ENCODE measurements at places on chromosomes 2 and 18.

DNA sequence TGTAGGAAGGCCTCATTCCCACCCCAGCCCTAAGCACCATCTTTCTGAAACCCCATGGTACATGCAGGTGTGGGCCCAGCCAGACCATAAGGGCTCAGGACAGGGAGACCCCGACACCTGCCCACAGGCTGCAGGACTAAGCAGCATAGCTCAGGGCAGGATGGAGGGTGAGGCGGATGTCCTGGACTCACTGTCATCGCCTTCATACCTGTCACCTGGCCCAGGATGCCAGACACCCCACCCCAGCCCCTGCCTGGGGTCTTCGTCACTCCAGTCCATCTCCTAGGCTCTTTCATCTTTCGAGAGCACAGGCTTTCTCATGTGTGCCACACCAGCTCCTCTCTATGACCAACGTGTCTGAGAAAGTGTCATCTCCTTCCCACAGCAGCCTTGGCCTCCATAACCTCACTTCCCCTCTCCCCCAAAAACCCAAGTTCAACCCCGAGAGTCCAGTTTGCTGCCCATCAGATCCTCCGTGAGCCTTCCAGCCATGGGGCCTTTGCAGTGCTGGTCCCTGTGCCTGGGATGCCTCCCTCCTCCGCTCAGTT is 71.5 kb downstream of the EMX1 start:
- DNase-seq: no peak

DNA sequence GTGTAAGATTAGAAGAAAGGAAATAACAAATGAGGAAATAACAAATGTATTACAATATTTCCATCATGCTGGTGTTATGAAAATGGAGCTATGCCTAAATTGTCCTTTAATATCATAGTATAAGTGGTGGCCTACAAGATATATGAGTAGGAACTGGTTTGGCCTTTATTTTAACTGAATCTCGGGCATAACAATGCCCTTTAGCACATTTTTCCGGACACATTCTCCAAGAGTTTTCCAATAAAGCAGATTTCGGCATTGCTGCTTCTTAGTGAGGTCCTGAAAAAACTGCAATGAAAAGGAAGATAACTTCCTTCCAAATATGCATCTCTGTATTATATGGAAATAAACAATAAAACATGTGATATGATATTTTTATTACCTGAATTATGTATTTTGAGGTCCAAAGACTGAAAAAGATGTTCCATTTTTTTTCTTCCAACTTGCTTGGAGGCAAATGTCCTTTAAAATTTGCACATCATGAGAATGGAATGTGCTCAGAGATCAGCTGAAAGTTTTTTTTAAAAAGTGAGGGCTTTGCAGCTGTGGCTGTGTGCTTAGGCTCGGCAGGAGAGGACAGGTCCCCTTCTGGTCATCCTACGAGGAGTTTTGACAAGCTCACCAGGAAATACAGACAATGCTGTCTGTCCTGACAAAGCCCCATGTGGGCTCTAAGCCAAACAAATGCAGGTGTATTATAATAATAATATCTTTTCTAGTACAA is 132.3 kb upstream of the RND3 start:
- no peak for DNase-seq

DNA sequence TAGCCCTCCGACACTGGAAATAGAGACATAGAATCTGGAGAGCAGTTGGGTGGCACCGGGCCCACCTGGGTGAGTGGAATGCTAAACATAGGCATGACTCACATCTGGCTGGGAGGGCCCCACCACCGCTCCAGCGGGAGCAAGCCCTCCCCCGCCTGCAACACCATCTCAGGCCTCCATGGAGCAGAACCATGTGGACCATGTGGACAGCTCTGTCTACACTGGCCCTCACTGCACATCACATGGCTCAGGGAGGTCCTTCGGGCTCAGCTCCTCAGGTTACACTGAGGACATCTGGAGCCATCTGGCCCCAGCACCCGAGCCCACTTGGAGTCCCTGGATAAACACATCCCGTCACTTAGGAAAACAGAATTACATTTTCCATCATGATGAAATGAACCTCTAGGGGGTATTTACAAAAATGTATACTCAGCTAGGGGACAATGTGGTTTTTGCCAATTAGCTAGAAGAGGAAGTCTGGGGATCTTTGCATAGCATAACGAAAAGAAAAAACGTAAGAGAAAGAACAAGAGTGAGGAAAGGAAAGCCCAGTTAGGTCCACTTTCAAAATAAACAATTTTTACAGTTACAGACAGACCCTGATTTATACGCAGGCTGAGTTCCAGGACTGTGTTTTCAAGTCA is 30.7 kb upstream of the MLPH start:
- no peak for DNase-seq

DNA sequence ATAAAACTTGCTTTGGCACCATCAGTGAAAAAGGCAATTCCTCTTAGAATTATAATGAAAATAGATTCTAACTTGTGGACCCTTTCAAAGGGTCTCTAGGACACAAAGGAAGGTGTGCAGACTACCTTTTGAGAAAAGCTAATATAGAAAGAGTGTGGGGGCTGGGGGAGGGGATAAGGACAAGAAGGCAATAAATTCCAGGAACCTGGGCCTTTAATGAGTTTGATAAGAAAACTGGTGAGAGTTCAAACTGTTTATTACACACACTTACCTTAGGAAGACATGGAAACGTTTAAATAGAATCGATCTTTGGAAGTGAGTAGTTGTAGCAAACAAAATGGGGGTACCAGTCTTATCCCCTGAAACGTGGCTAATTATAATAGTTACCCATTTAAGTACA is 39.6 kb upstream of the PGAP1 start:
- DNase-seq: no peak

DNA sequence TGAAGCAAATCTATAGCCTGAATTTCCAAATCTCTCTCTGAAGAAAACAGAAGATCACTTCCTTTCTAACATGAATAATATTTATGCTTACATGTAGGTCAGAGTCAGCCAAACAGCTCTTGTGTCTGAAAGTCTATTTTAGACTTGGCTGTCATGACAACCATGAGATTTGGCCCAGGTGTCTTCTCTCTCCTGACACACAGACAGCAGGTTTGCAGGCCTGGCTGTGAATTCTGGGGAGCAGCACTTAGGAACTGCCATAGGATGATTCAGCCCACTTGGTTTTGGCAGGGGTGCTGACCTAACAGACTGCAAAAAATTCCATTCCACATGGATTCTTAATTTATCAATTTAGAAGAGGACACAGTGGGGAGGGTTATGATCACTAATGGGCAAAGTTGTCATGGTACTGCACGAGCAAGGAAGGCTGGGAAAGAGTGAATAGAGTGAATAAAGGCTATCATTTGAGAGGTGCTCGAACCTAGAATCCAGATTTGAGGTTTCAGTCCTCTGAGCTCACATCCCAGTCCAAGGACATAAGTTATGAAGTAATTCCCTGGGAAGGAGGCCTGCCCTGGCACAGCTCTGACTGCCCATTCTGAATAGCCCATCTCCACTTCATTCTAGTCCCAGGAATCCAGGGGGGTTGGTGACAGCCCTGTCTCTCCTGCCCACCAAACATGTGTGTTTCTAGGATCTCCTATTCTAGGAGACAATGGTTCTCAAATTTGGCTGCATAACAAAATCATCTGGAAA is 453.9 kb upstream of the TRIB2 start:
- DNase-seq: no peak

DNA sequence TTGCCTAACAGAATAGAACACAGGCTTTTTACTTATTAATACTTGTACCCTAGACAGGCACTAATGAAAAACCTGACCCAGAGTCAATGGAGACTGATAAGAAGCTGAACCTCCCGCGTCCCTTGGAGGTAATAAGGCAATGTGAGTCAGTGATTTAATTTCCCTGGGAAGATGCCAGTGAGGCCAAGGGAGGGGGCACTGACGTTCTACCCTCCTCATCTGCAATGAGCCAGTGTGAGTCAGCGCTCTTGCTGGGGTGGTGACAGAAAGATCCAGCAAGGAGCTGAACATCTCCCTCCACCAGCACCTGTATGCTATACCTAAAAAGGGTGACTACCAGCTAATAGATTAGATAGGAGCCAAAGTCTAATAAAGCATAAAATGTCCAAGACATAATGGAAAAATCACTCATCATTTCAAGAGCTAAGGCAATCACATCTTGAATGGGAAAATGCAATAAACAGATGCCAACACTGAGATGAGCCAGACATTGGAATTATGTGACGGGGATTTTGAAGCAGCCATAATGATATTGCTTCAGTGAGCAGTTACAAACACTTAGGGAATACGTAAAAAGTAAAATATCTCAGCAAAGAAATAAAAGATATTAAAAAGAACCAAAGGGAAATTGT is 116.9 kb downstream of the TPGS2 start:
- DNase-seq: no peak

- no peak for DNase-seq
These were observed 377.9 kb downstream of the TMEM182 start for GRCh38 chr2:103139628-103140268.

GRCh38 chr2:105248316-105249070 is 7.0 kb downstream of the GPR45 start:
- peak; percentile 43 for DNase-seq

- DNase-seq: no peak
These were observed 1039.0 kb downstream of the SOCS6 start for GRCh38 chr18:71327850-71328249.
